Stimulated activated CD8-positive, alpha-beta memory T cell treated with anti-CD3 and anti-CD28 coated beads, Interleukin-15, amount 100 ng/mL, for 1 hour (primary cell): ENCODE measurements at places on chromosomes 7 and 10.

GRCh38 chr7:30450983-30451497, 27.5 kb downstream of the NOD1 start:
- DNase-seq, result no peak

DNA sequence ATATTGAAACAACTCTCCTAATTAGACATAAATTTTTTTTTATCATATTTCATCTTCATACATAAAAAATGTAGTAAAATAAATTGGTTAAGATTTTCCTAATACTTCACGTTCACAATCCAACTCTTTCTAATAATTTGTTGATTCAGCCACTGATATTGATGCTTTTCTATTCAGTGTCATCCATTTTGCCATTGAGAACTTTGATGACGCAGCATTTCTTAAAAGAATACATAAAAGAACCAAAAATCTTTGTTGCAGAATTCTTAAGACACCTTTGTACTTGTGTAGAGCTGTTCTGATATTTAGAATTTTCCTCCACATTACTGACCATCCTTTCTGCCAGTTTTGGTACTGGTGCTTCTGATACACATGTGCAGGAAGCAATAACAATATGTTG, 52.6 kb downstream of the LOXL4 start:
- no peak for DNase-seq

DNA sequence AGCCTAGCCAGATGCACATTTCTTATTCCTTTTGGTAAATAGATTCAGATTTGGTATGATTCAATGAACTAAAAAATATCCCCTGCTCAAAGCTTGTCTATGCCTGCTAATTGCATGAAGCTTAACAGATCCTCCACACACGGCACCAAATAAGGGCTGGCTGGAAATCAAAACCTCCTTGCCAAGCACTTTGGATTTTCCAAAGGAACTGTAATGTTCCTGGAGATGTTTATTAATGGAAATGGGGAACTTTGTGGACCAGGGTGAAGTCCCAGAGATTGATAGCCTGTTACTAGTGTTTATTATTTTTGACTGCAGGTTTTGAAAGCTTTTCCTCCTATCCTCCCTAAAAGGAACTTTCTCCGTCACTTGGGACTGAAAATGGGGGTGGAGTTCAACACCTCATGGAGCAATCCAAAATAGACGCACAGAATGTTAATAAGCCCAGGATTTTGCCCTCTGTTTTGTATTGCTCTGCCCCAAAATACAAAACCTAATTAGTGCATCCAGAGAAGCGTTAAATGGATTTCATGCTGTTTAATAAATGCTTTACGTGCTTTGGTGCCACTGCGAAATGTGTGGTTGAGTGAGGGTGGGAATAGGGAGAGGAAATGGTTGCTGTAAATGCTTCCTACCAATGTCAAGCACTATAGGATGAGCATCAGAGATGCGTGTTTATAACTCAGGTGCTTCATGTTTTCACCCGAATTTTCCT, 1027.7 kb downstream of the LRMDA start:
- DNase-seq, result no peak

GRCh38 chr10:35259769-35260397, 76.4 kb upstream of the CCNY start:
- no peak for DNase-seq

GRCh38 chr7:40800771-40801170, 666.0 kb downstream of the SUGCT start:
- no peak for DNase-seq

- no peak for DNase-seq
Observed at GRCh38 chr7:10703981-10704380, 269.7 kb upstream of the PHF14 start.

DNA sequence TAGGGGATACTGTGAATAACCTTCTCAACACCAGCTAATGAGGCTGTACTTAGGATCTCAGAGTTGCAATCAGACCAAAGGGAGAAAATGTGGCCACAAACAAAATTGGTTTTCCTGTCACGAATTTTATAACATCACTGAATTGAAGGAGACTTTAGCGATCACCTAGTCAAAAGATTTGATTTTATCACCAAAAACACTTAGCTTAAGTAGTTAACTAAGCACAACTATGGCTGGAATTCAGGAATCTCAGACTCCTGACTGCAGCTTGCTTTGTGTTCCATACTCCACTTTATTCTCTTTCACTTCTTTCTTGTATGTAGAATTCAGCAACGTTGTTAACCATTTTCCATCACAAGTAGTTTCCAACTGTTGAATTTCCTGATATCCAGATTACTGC, 152.0 kb downstream of the SLC16A9 start:
- no peak for DNase-seq
